ENCODE measurements at places on chromosomes 2 and 18.

DNA sequence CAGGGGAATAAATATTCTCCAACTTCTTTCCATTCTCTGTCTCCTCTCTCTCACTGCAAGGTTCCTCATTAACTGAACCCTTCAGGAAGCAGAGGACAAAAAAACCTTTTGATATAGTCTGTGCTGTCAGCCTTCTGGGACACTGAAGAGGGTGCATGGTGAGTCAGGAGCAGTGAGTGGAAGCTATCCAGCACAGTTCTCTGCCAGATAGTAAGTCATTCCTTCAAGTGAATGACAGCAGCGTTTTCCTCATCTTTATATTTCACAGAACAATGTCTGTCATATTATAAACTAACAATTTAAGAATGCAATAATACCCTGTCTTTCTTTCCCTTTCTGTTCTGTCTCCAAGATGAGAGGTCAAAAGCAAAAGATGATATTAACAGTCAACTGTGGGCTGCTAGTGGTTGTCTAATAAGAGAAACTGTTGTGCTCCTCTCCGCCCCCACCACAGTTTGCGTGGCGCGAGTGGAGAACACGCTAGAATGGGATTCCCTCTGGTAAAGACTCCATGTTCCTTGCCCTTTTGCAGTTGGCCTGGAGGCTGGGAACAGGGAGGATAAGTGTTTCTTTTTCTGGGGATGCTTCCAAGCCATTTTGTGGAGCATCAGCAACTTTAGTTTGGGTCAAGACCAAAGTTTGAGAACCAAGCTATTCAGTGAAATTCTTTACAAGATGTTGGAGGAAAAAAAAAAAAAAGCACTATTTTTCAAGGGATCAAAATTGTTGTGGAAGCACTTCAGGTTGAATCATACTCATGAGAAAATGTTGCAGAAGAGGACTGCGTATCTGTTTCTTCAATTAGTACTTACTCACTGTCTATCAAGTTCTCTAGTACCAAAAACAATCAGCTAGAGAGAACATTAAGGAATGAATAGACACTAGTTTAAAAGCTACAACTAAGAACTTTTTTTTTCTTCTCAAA, 430.2 kb downstream of the SETBP1 start:
- no peak for DNase-seq

GRCh38 chr2:30225131-30225762, 6.1 kb upstream of the LBH start:
- peak; percentile 42 for DNase-seq

GRCh38 chr2:202006301-202006700, 27.4 kb upstream of the FZD7 start:
- no peak for DNase-seq

- DNase-seq = no peak
Observed at GRCh38 chr2:212815453-212815852, 276.9 kb upstream of the ERBB4 start.

- no peak for DNase-seq
Observed at GRCh38 chr2:3025984-3026383, 351.6 kb downstream of the EIPR1 start.

DNA sequence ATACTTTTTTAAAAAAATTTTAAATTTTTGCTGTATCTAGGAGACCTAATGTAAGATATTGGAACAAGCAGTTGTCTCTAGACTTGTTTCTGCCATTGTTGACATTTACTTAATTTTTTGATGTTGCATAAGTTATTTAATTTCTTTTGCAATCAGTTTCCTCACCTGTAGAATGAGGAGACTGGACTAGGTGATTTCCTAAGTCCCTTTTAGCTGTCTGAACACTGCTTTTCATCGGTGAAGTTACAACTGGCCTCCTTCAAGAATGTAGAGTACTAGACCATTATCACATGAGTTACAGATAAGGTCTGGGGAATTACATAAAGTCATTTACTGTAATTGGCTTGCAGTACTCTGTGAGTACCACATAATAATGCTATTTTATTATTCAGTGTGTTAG, 147.6 kb downstream of the LTBP1 start:
- no peak for DNase-seq

Data from activated naive CD4-positive, alpha-beta T cell treated with Interleukin-2 at 50 U/mL for 16 hours (primary cell).